NCI-H187 (cell line): ENCODE measurements at places on chromosomes 13 and 19.

- DNase-seq: no peak
Measured at GRCh38 chr13:48318377-48318811, 14.8 kb downstream of the RB1 start.

GRCh38 chr13:111792956-111793355 is 274.0 kb upstream of the SOX1 start:
- DNase-seq: no peak

GRCh38 chr13:111383591-111384440 is 63.4 kb downstream of the TEX29 start:
- DNase-seq: no peak

GRCh38 chr13:57825066-57825465 is 193.5 kb downstream of the PCDH17 start:
- DNase-seq: no peak

DNA sequence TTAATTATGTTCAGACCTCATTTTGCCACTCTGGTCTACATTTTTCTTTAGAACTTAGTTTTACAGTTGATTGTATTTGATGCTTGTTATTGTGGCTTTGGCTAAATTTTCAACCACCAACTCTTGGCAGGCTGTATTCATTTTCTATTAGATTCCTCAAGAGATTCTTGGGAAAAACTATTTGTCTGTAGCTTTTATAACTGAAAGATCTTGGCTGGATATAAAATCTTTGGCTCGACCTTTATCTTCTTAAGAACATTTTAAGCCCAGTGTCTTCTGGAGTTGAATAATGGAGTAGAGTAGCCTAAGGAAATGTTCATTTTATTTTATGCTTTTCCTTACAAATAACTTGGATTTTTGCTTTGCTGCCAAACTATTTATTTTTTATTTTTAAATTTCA is 848.5 kb downstream of the PCDH17 start:
- no peak for DNase-seq

- no peak for DNase-seq
Measured at GRCh38 chr13:73922493-73923393, 211.5 kb downstream of the KLF12 start.

DNA sequence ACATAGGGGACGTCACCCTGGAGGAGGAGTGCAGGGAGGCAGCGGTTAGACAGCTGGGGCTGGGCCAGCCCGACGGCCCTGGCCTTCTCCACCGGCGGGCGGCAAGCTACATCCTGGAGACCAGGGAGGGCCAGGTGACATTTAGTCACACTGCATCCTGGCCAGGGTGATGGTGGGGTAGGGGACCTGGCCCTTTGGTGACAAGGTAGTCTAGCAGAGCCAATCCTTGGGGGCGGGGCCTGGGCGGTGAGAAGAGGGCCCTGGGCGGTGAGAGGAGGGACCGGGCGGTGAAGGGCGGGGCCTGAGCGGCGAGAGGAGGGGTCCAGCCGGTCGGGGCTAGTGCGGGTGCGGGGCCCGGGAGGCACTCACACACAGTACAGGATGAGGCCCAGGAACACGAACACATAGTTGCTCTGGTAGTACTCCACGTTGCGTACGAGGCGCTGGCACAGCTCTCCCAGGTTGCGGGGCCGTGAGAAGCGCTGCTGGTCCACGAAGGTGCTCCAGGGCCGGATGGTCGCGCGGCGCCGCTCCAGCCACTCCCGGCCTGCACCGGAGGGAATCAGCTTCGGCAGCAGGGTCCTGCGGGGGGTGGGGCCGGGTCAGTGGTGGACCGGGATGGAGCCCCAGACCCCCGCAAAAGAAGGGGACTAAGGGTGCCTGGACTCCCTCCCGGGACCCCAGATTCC is 610 bp downstream of the RABAC1 start:
- peak; percentile 83 for DNase-seq

DNA sequence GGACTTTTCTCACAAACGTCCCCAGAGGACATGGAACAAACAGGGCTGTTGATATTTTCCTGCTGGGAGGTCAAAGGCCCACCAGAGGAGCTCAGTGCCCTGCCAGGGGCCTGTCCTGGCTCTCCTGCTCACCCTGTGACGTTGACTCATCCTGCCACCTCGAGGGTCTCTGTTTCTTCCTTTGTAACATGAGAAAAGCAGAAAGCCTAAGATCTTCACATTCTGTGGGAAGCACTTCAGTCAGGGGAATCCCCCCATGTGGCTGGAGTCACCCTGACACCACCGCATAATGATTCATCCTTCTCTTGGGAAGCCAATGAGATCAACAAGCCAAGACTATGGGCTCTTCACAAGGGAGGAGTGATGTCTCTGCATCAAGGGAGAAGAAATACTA is 147.9 kb downstream of the KATNAL1 start:
- no peak for DNase-seq

GRCh38 chr19:45976178-45976577 is 2.5 kb upstream of the NOVA2 start:
- no peak for DNase-seq

DNA sequence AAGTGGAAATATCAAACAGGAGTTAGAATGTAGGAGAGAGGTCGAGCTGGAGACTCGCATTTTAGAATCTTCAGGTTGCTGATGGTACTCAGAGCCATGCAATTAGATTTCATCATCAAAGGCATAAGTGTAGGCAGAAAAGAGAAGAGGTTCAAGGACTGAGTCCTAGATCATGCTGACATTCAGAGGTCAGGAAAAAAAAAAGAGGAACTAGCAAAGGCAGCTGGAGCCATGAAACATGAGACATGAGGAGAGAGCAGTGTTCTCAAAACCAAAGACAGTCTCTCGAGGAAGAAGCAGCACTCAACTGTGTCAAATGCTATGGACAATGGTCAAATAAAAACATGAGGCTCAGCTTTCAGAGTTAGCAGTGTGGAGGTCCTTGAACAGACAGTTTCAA is 12.4 kb upstream of the TPP2 start:
- peak; percentile 78 for DNase-seq

DNA sequence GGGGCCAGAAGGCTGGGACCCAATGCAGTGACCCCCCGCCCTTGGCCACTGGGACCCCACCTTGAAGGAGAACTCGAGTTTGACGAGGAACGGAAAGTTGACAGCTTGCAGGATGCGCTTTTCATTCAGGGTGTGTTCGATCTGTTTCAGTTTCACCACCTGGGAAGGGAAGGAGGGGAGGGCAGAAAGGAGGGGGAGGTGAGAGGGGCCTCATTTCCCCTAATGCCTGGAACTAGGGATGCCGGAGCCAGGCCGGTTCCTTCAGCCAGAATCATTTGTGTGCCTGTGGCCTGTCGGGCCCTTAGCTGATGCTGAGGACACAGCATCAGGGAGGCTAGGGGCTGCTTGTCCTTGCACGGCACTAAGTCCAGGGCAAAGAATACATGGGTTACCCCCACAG is 12.2 kb upstream of the SAMD1 start:
- DNase-seq: no peak

DNA sequence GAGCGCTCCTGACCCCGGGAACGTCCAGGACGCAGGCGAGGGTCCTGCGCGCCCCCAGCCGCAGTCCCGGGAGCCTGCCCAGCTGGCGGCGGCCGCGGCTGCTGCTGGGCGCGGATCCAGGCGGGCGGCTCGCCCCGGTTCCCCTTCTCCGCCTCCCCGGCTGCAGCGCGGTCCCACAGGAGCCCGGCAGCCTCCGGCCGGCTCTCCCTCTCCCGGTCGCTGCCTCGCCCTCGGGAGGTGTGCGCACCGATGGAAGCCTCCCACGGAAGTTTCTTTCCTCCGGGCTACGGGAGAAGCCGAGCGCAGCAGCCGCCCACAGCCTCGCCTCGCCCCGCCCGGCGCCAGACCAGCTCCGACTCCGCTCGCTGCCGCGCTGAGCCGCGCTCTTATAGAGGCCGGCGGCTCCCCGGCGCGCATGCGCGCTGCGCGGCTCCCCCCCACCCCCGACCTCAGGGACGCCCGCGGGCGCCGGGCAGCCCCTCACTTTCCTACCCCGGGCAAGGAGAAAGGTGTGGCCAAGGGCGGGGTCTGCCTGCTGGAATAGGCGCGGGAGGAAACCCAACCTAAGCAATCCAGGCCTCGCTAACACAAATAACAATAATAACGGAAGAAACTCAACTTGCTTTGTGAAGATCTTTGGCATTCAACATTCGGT is at the start of gene SHISA2:
Gene SHISA2, minus strand, starts transcription at position 360 of the 655 bp plus-strand sequence. CDS start 1,041 bp downstream, outside the sequence.
- DNase-seq: no peak

- no peak for DNase-seq
Measured at GRCh38 chr13:37715606-37716015, 117.0 kb upstream of the POSTN start.

- no peak for DNase-seq
Measured at GRCh38 chr13:25733696-25734435, 317.9 kb downstream of the SHISA2 start.

- DNase-seq: no peak
Measured at GRCh38 chr19:12695096-12695495, 1.3 kb downstream of the FBXW9 start.

DNA sequence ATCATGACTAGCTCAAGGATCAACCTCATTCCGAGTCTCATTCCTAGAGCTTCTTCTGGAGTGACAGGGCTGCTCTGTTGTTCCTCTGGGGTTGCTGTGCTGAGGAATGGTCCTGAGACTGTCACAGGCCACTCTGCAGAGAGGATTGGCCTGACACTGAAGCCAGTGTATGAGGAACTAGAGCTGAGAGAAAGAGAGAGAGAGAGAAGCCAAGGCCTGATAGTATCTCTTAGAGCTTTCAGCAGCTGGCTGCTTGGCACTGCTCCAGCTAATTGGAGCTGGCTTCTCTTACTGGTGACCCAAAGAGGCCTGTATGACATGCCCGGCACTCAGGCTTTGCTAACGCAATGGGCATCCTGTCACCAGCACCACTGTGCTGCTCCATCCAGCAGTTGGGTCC is 73.4 kb upstream of the FLT1 start:
- no peak for DNase-seq

- no peak for DNase-seq
Measured at GRCh38 chr13:79566118-79566517, 85.2 kb downstream of the NDFIP2 start.

DNA sequence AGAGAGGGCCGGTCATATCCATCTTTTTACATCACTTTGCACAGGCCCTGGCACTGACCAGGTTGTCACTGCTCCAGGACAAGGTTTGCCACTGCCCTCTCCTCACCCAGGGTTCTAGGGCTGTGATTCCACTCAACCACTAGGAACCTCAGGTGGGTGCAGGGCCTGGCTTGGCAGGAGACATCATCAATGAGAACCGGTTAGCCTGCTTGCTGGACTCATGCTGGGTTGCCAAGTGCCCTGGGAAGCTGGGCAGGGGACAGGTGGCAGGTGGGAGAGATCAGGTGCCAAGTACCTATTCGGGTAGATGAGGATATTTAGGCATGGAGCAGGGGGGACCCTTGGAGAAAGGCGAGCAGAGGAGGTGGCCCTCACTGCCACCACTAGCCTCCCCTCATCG is 4.2 kb upstream of the CERS4 start:
- DNase-seq: no peak

- DNase-seq: no peak
Measured at GRCh38 chr19:49431330-49431749, 6.2 kb downstream of the GFY start.

DNA sequence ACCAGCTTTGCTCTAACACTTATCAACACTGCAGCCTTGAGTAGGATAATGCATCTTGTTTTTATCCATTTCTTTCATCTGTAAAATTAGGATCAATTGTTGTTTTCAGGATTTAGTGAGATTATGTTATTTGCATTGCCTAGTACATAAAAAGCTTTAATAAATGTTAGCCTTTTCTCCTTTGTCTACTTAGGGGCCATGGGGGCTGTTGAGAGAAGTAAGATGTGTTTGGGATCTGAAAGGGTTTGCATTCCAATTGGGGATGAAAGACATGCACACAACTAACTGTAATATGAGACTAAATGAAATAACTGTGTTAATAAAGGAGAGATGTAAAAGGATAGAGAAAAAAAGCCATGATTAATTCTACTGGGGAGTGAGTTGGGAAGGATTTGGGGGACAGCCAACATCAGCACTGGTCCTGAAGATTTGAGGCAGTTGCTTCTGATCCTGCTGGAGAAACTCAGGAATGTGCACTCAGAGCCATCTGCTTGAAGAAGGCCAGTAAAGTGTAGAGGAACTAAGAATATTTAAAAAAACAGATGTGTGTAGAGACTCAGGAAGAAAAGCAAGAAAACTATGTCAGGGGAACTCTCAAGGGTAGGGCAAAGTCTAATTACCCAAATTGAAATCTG is 236.3 kb downstream of the OLFM4 start:
- no peak for DNase-seq

DNA sequence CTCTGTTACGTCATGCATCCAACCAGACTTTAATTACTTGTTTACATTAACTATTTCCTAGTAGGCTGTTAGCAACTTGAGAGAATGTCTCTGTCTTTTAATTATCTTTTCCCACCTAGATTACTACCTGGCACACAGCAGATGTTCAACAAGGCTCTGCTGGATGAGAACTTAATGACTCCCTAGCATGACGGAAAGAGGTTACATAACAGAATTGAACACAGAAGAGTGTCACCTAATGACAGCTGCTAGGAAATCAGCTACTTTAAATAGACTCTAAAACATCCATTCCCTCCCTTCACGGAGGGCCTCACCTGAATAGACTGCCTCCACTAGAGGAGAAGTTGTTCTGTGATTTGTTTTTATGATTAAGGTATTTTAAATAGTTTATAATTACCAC is 110.8 kb downstream of the TEX29 start:
- DNase-seq: no peak

GRCh38 chr13:94327318-94327717 is 152.2 kb downstream of the DCT start:
- DNase-seq: no peak

- DNase-seq: no peak
Measured at GRCh38 chr19:38252941-38253691, 3.1 kb downstream of the PPP1R14A start.

DNA sequence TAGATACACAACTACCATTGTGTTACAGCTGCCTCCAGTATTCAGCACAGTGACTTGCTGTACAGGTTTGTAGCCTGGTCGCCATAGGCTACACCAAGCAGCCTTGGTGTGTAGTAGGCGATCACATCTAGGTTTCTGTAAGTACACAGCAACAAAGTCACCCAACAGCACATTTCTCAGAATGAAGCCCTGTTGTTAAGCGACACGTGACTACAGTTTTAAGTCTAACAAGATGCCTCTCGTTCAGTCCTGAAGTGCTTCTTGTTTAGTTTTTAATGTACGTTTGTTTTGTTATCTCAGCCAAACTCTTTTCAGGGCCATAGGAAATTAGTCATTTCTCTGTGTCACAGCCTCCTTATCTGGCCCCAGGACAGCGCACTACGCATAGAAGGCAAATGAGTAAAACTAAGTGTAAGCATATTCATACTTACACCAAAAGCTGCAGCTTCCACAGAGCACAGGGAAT is 50.0 kb upstream of the GPR183 start:
- DNase-seq: no peak

DNA sequence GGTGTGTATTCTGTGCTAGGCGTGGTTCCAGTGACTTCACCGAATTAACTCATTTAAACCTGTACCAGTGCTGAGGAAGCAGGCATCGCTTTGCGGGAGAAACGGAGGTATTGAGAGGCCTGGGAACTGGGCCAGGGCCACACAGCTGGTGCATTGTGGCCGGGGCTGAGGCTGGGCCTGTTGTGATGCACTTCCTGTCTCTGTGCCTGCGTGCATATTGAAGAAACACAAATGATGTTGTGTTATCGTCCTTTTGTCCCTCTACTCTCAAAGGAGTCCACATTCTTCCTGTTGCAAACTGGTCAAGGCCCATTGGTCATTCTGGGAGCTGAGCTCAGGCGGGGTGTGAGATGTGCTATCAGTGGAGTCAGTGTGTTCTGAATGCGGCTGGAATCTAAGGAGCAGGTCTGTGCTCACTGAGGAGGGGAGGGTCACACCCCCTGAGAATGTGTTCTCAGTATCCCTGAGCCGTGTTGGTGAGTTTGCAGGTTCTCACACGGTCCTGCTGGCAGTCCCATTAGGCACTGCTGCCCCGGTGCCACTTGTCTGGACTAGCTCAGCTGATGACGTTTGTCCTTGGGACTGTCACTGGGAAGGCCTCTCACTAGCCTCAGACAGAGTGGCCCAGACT is 62.1 kb downstream of the ARHGEF7 start:
- no peak for DNase-seq
